Activated CD4-positive, alpha-beta memory T cell treated with anti-CD3 and anti-CD28 coated beads, Interleukin-2, amount 10 ng/mL, durations not matched to agents 7 days and 5 days (primary cell): ENCODE measurements at places on chromosomes 12 and 14.

GRCh38 chr14:61611880-61612630 lies 83.3 kb upstream of the HIF1A start:
- peaks cover 3% of the 10 kb centered on the region for H3K27me3 ChIP-seq
- H3K4me3 ChIP-seq: no peak overlapping the region
- H3K36me3 ChIP-seq: peaks cover 2% of the 10 kb centered on the region
- peaks cover 3% of the 10 kb centered on the region for H3K4me1 ChIP-seq
- no peak for DNase-seq

- H3K4me1 ChIP-seq: no peaks in the 10 kb centered on the region
- H3K36me3 ChIP-seq: no peaks in the 10 kb centered on the region
- H3K27ac ChIP-seq: no peak overlapping the region
- DNase-seq: no peak
- H3K4me3 ChIP-seq: no peak overlapping the region
These were observed 124.3 kb downstream of the DICER1 start for GRCh38 chr14:95033031-95033430.

- H3K27me3 ChIP-seq: peaks cover 2% of the 10 kb centered on the region
- H3K36me3 ChIP-seq: no peaks in the 10 kb centered on the region
- no peak for DNase-seq
- H3K27ac ChIP-seq: no peak overlapping the region
- H3K4me1 ChIP-seq: peaks cover 23% of the 10 kb centered on the region
These were observed 41.2 kb upstream of the MED13L start for GRCh38 chr12:116318576-116319232.

GRCh38 chr12:106145539-106146447 lies 7.0 kb upstream of the NUAK1 start:
- no peaks in the 10 kb centered on the region for H3K36me3 ChIP-seq
- DNase-seq: no peak
- H3K27me3 ChIP-seq: peaks cover 44% of the 10 kb centered on the region
- H3K4me1 ChIP-seq: peaks cover 8% of the 10 kb centered on the region
- H3K4me3 ChIP-seq: no peak overlapping the region

GRCh38 chr14:102964152-102964730 lies 41.8 kb downstream of the AMN start:
- DNase-seq: no peak
- H3K27ac ChIP-seq: no peak overlapping the region
- H3K27me3 ChIP-seq: no peaks in the 10 kb centered on the region
- no peak overlapping the region for H3K4me3 ChIP-seq
- no peaks in the 10 kb centered on the region for H3K36me3 ChIP-seq

DNA sequence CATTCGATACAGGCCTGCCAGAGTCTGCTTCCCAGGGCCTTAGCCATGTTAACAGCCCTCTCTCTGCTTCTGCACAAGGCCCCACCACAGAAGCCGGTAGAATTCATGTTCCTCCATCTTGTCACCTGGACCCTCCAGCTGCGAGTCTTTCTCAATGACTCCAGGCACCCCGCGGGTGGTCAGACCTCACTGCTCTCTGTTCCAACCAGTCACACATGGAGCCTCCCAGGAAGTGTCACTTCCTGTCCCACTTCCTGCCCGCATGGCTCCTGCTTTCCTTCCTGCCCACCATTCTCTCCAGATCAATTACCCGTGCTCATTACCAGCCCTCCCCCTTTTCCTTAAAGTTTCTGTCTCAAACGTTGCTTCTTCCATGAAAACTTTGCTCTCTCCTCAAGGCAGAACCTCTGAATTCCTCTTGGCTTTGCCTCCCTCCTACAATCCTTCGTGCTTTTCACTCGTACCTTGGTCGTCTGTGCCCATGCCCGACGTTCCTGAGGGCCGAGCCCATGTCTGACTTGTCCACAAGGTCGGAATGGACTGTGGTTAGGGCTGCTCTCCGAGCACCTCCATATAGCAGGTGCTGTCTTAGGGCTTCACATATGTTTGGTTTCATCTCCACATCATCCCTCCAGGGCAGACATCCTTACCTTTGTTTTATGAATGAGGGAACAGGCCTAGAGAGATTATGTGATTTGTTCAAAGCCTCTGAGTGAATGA lies 172.1 kb downstream of the TSPAN9 start:
- H3K27me3 ChIP-seq: peaks cover 4% of the 10 kb centered on the region
- H3K36me3 ChIP-seq: no peaks in the 10 kb centered on the region
- H3K4me1 ChIP-seq: peaks cover 7% of the 10 kb centered on the region
- H3K27ac ChIP-seq: no peak overlapping the region
- no peak for DNase-seq

DNA sequence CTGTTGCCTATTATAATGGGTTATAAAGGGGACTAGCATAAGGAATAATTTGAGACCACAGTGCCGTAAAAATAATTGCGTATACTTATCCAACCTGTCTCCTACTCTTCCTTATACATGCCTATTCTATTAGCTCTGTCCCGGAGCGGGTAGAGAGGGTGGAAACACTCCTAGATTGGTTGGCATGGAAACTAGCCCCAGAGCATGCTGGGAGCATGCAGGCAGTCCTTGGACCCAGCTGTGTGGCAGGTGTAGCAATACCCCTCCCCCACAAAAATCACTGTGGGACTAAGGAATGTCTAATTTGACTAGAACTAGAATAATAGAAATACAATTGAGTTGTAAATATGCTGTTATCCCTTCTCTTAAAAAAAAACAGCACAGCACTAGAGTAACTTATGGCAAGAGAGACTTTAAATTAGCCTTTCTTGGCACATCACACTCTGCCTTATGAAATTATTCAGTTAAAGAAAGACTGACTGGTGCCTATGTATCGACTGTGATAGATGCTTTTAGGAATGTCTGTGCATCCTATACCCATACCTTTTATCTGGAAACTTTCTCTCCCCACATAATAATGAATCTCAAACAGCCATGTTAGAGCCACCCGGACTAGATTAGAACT lies 244.0 kb upstream of the DAAM1 start:
- no peak overlapping the region for H3K4me3 ChIP-seq
- peaks cover 2% of the 10 kb centered on the region for H3K27me3 ChIP-seq
- no peaks in the 10 kb centered on the region for H3K36me3 ChIP-seq
- no peaks in the 10 kb centered on the region for H3K4me1 ChIP-seq

GRCh38 chr12:6927379-6928021 lies at the start of gene ATN1:
Gene ATN1 (plus strand): TSS chr12:6927959. CDS start chr12:6934002, 6,043 bp downstream.
- peaks cover 68% of the 10 kb centered on the region for H3K4me1 ChIP-seq
- DNase-seq: peak; percentile 48
- no peaks in the 10 kb centered on the region for H3K27me3 ChIP-seq
- H3K36me3 ChIP-seq: peaks cover 20% of the 10 kb centered on the region

GRCh38 chr12:72102150-72102549 lies 163.5 kb downstream of the TPH2 start:
- H3K27me3 ChIP-seq: no peaks in the 10 kb centered on the region
- H3K4me3 ChIP-seq: no peak overlapping the region
- DNase-seq: no peak
- no peaks in the 10 kb centered on the region for H3K36me3 ChIP-seq

DNA sequence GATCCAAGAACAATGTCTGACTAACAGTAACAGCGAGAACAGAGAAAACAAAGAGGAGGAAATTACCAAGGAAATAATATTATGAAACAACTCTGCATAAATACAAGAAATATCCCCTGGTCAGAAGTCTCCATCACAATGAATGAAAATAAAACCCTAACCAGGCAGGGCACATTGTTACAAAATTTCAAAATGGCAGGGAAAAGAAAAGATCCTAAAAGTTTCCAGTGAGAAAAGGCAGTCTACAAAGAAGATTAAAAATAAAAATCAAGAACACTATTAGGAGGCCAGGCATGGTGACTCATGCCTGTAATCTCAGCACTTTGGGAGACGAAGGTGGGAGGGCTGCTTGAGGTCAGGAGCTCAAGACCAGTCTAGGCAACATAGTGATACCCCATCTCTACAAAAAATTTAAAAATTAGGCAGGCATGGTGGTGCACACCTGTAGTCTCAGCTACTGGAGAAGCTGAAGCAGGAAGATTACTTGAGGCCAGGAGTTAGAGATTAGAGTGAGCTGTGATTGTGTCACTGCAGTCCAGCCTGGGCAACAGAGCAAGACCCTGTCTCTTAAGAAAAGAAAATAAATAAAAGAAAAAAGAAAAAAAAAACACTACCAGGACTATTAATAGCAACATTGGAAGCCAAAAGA lies 47.8 kb downstream of the FERMT2 start:
- no peaks in the 10 kb centered on the region for H3K4me1 ChIP-seq

DNA sequence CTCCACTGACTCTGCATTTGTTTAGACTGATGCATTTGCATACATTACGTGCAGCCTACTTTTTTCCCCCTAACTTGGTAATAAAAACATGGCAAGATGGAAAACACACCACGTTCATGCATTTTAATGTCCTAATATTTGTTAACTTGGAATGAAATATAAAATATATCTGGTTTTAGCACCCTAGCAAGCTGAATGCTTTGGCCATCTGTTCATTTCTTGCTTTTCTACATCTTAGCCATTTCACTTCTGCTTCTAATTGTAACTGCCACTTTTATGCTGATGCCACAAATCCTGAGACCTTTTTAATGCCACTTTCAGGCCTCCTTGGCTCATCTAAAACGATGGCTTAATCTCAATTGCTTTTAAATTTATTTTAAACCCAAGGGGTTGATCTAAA lies 177.7 kb upstream of the RASSF8 start:
- H3K27ac ChIP-seq: no peak overlapping the region
- H3K4me3 ChIP-seq: no peak overlapping the region
- H3K36me3 ChIP-seq: no peaks in the 10 kb centered on the region
- DNase-seq: no peak
- no peaks in the 10 kb centered on the region for H3K4me1 ChIP-seq

- no peak overlapping the region for H3K27ac ChIP-seq
- H3K4me1 ChIP-seq: no peaks in the 10 kb centered on the region
- H3K4me3 ChIP-seq: no peak overlapping the region
- H3K36me3 ChIP-seq: no peaks in the 10 kb centered on the region
These were observed 125.0 kb upstream of the FAR2 start for GRCh38 chr12:29024117-29024516.

- DNase-seq: peak; percentile 48
- H3K4me3 ChIP-seq: peak overlapping the region; percentile 45
- H3K27me3 ChIP-seq: peaks cover 2% of the 10 kb centered on the region
- peaks cover 3% of the 10 kb centered on the region for H3K36me3 ChIP-seq
- peak overlapping the region; percentile 81 for H3K27ac ChIP-seq
- peaks cover 53% of the 10 kb centered on the region for H3K4me1 ChIP-seq
These were observed 1061.8 kb downstream of the BCL11B start for GRCh38 chr14:98210045-98210672.

- no peak overlapping the region for H3K4me3 ChIP-seq
- H3K27ac ChIP-seq: no peak overlapping the region
- no peaks in the 10 kb centered on the region for H3K4me1 ChIP-seq
These were observed 120.0 kb upstream of the SLC38A2 start for GRCh38 chr12:46492471-46493085.

GRCh38 chr12:32025906-32026305 lies 66.7 kb downstream of the RESF1 start:
- DNase-seq: peak; percentile 68
- H3K27me3 ChIP-seq: no peaks in the 10 kb centered on the region
- peaks cover 14% of the 10 kb centered on the region for H3K36me3 ChIP-seq
- H3K4me3 ChIP-seq: no peak overlapping the region

DNA sequence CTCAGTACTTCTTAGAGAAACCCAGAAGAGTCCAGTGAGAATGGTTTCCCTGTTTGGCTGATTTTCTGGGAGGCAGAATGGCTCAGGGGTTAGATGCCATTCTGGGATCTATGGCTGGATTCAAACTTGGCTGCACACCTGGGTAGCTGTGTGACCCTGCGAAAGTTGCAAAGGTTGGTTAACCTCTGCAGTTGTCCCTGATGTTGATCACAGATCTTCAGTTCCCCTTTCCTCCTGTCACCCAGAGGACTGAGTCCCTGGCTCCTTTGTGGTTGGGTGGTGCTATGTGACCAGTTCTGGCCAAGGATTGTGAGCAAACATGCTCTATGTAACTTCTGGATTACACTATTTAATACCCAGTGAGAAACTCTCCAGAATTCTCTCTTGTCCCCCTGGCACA lies 418.0 kb downstream of the RGS6 start:
- DNase-seq: no peak
- H3K36me3 ChIP-seq: no peaks in the 10 kb centered on the region
- H3K27me3 ChIP-seq: peaks cover 24% of the 10 kb centered on the region
- H3K27ac ChIP-seq: no peak overlapping the region

DNA sequence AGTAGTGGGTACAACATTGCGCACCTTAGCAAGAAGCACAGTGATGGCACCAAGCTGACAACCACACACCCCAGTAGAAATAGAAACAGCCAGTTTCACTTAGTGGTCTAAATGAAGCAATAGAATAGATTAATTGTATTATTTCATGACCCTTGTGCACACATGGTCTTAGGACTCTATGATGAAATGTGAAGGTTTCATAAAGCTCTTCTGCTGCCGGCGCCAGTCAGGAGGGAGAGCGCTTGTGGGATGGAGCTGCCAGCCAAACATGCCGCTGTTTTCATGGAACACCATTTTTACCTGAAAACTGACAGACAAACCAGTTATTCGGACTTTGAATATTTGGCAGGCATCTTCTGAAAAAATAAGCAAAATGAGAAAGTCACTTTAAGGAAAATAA lies 100.0 kb downstream of the PPP2R5C start:
- peaks cover 37% of the 10 kb centered on the region for H3K4me1 ChIP-seq
- no peak overlapping the region for H3K4me3 ChIP-seq
- no peak overlapping the region for H3K27ac ChIP-seq

DNA sequence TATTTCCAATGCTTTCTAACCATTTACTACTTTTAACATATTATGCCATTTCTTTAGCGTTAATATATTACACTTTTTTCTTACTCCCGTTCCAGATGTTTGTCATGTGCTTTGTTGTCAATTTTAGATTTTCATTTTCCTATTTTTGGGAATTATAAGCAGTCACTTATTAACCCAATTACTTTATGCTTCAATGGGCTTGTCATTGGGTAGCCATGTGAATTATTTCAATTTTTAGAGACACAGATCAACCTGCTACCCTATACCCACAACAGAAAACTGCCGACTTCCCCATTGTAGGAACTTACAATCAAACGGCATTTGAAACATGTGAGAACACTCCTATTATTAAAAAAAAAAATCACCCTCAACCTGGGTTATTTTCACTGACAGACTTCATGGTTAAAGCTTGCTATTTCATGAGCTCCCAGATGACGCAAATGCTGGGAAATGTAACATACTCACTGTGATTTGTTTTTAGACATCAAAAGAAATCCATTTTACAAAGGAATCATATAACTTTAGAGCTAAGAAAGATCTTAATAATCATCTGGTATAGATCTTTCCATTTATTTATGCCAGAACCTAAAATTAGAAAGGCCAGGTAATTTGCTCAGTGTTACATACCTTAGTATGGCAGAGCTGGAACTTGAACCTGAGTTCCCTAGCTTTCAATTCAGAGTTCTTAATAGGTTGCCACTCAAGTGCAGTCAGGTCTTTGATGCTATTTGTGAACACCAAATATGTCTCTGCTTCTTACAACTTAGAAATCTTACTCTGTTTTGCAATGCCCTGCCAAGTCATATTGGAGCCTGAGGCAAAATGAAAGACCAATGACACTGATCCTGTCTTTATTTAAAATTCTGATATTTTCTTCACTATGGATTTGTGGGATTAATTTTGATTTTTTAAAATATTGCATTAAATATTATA lies 340.4 kb downstream of the RAD51B start:
- no peaks in the 10 kb centered on the region for H3K27me3 ChIP-seq
- no peaks in the 10 kb centered on the region for H3K4me1 ChIP-seq
- H3K4me3 ChIP-seq: no peak overlapping the region
- H3K27ac ChIP-seq: no peak overlapping the region
- no peaks in the 10 kb centered on the region for H3K36me3 ChIP-seq
- DNase-seq: no peak

GRCh38 chr12:93022603-93023340 lies 93.7 kb upstream of the EEA1 start:
- H3K4me3 ChIP-seq: no peak overlapping the region
- H3K36me3 ChIP-seq: no peaks in the 10 kb centered on the region
- no peaks in the 10 kb centered on the region for H3K27me3 ChIP-seq
- H3K27ac ChIP-seq: no peak overlapping the region
- no peaks in the 10 kb centered on the region for H3K4me1 ChIP-seq
- no peak for DNase-seq

GRCh38 chr14:41608681-41609390 lies 2.2 kb downstream of the LRFN5 start:
- peaks cover 22% of the 10 kb centered on the region for H3K4me1 ChIP-seq
- no peaks in the 10 kb centered on the region for H3K36me3 ChIP-seq
- no peak for DNase-seq
